Activated effector memory CD4-positive, alpha-beta T cell treated with Interleukin-2 at 50 U/mL for 16 hours (primary cell): ENCODE measurements at places on chromosomes 12 and 14.

- DNase-seq, result no peak
Observed at GRCh38 chr12:16407346-16407745, 59.9 kb downstream of the MGST1 start.

- no peak for DNase-seq
Observed at GRCh38 chr12:87425942-87426554, 603.2 kb downstream of the C12orf50 start.

GRCh38 chr12:99745121-99745520 lies 97.6 kb downstream of the GARIN6 start:
- DNase-seq, result no peak

DNA sequence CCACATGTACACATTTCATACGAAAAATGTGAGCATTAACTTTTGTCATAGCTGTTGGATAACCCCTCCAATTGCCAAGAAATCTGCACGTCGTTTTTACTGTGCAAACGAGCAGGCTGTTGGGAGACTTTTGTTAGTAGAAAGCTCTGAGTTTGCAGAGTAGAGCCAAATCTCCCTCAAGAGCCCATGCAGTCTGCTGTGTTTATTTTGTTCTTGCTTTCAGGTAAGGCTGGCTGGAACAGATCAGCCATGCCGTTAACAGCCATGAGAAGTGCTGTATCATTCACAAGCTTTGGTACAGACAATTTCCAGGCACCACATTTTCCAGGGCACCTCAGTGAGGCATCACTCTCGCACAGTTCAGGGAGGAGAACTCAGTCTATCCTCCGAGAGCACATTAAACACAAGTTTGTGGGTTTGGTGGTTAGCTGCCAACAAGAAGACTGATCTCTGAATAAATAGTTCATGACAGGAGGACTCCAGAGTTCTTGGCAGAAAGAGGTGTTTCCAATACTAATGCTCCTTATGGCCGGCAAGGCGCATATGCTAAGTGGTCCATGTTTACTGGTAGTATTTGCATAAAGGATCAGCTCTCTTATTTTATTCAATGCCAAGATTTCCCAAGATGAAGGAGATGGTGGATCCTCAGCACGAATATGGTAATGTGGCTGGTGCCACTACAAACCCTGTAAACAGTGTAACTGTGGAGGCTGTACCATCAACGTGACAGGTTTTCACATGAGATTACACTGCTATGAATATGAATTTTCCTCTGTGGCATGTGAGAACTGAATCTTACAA lies 30.3 kb upstream of the PELI2 start:
- no peak for DNase-seq

DNA sequence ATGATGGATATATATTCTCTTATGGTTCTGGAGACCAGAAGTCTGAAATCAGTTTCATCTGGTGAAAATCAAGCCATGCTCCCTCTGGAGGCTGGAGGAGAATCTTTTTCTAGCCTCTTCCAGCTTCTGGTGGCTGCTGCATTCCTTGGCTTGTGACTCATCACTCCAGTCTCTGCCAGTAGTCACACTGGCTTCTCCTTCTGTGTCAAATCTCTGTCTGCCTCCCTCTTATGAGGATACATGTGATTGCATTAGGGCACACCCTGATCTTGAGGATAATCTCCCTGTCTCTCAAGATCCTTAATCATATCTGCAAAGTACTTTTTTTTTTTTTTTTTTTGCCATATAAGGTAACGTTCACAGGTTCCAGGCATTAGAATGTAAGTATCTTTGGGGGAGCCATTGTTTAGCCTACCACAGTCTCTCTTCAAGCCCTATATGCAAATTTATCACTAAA lies 17.7 kb downstream of the DNAL1 start:
- DNase-seq, result no peak

GRCh38 chr12:132469423-132469822 lies 20.5 kb upstream of the FBRSL1 start:
- DNase-seq, result no peak

DNA sequence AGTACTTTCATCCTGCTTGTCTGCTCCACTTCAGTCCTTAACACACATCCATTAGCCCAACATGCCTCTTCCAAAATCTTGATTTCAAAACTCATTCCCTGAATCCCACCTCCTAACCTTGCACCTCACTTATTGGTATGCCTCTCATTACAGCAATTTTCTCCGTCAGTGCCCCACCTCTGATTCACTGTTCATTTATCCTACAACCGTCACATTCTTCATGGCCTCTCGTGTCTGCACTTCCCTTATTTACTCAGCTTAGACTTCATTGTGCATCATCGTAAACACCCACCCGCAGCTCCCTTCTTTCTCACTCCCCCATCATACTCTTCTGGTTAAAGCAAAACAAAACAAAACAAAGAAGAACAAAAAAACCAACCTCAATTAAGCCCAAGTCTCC lies 160.6 kb upstream of the HMGA2 start:
- DNase-seq, result no peak

DNA sequence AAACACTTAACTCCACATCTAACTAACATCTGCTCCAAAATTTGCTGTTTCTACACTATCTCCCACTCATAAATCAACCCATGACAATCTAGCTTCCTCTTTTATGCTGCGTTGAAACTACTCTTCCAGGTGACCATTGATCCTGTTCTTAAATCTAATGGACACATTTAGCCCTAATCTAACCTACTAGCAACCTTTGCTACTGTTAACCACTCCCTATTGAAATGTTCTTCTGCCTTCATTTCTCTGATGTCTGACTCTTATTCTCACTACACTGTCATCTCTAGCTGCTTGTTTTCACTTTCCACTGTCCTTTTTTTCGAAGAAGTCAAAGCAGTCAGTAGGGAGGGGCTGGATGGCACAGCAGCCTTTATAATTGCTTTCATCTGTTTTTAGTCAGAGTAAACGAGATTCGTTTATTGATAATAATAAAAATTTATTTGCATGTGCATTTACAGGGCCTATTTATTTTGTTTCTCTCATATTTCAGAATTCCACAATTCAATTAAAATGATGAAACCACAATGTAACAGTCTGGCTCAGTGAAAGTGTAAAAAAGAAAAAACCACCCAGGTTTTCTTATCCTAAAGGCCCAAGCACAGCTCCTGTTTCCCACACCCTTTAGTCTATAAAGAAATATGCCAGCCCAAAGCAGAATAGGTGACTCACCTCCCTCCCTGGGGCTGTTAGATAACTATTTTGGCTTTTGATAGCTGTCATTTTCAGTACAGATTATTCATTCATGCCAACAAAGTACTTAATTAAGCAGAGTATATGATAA lies 44.9 kb downstream of the ATP2B1 start:
- no peak for DNase-seq
